NCI-H748 treated with DMSO at 0.1 percent for 48 hours (cell line): ENCODE measurements at places on chromosomes 7 and 10.
A peak's percentile ranks its signal among the peaks of the same experiment; 100 is the strongest.

DNA sequence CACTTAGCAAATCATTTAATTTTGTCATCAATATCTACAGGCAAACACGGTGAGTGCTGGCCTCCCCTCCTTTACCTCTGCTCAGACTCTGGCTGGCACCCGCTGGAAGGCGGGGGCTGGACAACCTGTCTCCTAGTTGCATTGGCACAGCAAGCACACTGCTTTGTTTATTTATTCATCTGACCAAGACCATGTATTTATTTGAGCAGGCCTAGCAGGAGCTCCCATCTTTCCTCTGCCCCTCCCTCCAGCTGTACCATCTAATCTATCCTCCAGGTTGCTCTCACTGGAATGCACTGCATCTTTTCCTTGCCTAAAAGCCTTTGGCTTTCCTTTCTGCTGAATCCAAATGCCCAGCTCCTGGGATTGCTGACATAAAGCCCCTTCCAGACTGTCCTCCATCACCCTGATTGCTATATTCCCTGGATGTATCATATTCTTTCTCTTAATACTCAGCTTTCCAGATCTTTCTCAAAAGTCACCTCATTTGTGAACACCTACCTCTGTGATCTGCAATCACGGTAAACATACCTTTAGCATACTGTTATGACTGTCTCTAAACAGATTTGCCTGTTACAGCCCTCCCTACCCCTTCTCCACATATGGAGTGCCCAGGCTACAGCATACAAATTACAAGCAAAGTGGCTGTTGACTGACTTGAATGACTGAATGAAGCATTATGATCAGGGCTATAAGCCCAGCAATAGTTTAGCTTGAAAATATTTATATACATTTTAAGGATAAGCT lies 9.6 kb downstream of the ELMO1 start:
- DNase-seq = peak; percentile 15

GRCh38 chr7:158732494-158733219 lies 28.1 kb upstream of the NCAPG2 start:
- DNase-seq = no peak

DNA sequence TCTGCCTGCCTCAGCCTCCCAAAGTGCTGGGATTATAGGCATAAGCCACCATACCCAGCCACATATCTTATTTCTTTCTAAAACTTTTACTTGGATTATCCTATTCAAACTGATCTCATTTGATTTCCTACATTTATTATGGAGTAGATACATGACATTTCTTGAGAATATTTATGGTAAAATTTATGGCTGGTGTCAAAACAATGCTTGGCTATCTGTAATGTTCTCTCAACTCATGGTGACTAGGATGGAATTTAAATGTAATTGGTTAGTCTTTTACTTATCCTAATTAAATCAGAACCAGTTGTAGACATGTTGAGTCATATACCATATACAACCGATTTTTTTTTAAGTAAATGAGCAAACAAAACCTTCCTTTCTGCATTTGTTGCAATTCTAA lies 4.1 kb downstream of the NUP42 start:
- DNase-seq = no peak

GRCh38 chr10:104144931-104145330 lies 23.0 kb downstream of the SFR1 start:
- no peak for DNase-seq

DNA sequence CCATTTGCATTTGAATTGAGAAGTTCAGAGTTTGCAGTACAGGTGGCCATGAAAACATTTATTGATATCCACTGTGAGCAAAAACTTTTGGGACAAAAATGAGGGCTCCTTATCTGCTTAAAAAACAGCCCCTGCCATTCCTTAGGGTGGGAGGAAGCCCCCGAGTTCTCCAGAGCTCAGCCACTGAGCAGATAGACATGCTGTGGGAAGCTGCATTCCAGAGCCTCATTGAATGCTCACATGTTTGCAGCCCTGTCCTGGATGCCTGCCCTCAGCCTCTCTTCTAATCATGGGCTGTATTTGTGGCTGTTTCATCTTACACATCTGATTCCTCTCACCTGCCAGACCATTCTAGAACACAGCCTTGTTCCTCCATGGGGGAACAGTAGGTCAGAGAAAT lies 33.3 kb downstream of the PLPP4 start:
- no peak for DNase-seq

- no peak for DNase-seq
These were observed 189.2 kb downstream of the CSTF2T start for GRCh38 chr10:51510231-51510630.

GRCh38 chr10:8063128-8063908 lies 8.8 kb downstream of the GATA3 start:
- no peak for DNase-seq
